Renal pelvis (tissue), 12 donors: ENCODE measurements at places on chromosomes 3 and 15. TPM values are rescaled to one million over a fixed set of nuclear protein-coding genes. Genes with fewer than 3 reads are reported as not detected.

SPINT1 gene
- polyA plus RNA-seq = 73.6 TPM

DNA sequence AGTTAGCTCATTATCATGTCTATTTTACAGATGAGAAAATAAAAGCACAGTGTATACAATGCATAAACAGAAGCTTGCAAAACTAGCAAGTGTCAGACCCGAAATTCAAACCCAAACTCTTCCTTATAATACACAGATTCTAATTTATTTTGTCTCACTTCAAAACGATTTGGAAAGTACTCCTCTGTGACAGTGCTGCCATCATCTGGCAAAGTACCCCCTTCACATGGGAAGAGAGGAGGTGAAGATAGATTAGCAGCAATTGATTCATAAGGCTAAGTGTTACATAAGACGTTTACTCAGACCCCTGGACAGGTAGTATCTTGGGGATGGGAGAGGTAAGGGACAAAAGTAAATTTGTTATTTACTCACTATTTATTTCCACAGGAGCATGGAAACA lies 744.0 kb upstream of the SGO1 start:
- no peak for DNase-seq

DNA sequence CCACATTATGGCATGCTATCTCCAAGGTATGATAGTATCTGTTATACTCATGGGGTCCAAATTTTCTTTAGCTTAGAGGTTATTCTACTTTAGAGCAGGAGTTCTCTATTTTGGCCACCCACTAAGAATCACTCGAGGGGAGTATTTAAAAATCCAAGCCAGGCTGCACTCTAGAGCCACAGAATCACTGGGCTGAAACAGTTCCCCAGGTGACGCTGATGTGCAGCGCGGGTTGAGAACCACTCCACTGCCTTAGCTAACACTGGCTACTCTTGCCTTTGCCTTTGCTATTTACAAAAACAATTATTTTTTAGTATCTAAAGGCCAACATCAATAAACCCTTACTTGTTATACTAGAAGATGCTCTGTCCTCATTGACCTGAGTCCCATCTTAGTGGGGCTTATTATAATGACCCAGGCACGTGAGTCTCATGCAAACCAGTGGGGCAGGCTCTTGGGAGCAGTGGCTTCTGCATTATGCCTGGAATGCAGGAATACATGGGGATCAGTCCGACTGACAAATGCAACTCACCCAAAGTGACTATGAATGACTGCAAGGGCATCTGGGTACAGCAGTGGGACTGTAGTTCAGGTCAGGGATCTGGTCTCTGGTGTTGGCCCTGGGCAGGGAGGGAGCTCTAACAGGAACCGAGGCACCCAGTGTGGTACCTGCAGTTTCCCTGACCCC lies 21.7 kb upstream of the CGNL1 start:
- peak; percentile 48 for DNase-seq

DNA sequence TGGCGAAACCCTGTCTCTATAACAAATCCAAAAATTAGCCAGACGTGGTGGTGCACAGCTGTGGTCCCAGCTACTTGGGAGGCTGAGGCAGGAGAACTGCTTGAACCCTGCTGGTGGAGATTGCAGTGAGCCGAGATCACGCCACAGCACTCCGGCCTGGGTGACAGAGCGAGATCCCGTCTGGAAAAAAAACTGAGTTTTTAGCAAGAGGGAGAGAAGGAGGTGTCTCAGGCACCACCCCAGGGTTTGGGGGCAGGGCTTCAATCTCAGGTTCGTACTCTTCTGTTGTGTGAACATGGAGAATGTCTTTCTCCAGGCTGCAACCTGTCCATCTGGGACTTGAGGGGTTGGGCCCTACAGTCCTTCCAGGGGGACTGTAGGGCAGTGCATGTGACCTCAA lies 2.7 kb downstream of the CHRNA3 start:
- no peak for DNase-seq

- no peak for DNase-seq
Observed at GRCh38 chr15:25624504-25625177, 185.8 kb upstream of the UBE3A start.

GRCh38 chr3:110925798-110926197 lies 145.8 kb upstream of the NECTIN3 start:
- DNase-seq = no peak

- no peak for DNase-seq
Observed at GRCh38 chr15:91412138-91412928, 312.3 kb downstream of the SV2B start.

A4GNT gene
- 0.51 TPM for polyA plus RNA-seq

- DNase-seq = peak; percentile 35
Observed at GRCh38 chr3:196868297-196868661, 559 bp downstream of the SENP5 start.

GRCh38 chr15:45221053-45221599 lies 30.9 kb upstream of the SLC28A2 start:
- DNase-seq = no peak

DNA sequence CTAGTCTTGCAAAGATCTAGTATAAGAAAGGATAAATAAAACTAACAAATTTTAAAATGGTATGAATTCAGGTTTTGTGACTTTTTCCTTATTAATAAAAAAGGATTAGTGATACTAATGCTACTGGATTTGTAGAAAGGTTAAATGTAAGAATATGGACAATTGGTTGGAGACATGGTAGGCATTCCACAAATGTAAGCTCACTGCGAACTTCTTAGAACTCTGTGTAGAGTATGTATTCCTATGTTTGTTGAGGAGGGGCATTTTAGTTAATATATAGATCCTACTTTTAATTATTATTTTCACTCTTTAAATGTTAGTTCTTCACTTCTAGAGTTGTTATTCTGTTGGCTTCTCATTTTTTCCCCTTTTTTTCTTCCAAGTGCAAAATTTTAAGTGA lies 414.3 kb downstream of the RBMS3 start:
- no peak for DNase-seq

DNA sequence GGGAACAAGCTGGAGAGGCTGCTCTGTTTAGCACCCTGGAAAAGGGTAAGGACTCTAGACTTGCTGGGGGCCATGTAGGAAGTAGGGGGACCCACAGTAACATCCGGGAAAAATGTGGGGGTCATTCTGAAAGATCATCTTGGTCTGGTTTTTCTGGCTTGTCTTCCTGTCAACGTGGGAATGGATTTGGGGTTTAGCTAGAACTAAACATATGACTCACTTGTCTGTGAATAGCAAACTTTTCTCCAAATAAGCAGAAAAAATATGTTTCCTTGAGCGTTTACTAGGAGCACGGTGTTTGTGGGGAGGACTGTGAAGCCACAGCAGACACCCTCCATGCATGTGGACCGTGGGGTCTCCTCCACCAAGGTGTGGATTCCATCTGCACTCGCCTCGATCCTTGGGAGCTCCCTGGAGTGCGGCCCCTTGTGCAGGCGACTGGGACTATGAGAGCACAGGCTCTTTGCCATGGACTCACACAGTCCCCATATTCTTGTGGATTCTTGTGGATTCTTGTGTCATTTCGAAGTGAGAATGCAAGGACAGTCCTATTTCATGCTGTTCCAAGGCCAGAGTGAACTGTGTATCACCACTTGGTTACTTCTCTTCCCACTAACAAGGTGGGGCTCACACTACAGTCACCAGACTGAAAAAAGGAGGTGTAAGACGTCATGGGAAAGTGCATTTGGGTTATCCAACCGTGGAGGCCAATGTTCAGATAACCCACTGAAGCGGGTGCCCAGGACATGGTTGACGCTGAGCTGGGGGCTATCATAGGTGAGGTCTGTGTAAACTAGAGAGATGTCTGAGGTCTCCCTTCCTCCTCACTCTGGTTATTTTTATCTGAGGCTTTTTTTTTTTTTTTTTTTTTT lies 25.5 kb downstream of the PGPEP1L start:
- DNase-seq = no peak

UBAP1L gene
- 9.8 TPM for polyA plus RNA-seq

DNA sequence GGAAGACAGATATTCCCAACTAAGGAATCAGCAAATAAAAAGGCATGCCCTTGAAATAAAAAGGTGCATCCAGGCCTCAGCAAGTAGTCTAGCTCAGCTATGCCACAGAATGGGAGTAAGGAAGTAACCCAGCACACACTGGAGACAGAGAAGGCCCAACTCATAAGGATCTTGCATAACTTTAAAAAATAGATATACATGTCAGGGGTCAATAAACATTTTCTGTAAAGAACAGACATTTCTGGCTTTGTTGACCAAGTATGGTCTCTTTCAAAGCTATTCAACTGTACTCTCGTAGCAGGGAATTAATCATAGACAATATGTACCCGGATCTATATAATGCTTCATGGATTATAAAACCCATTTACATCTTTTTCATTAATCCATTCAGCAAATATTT lies 449.3 kb downstream of the TAFA4 start:
- DNase-seq = no peak

DNA sequence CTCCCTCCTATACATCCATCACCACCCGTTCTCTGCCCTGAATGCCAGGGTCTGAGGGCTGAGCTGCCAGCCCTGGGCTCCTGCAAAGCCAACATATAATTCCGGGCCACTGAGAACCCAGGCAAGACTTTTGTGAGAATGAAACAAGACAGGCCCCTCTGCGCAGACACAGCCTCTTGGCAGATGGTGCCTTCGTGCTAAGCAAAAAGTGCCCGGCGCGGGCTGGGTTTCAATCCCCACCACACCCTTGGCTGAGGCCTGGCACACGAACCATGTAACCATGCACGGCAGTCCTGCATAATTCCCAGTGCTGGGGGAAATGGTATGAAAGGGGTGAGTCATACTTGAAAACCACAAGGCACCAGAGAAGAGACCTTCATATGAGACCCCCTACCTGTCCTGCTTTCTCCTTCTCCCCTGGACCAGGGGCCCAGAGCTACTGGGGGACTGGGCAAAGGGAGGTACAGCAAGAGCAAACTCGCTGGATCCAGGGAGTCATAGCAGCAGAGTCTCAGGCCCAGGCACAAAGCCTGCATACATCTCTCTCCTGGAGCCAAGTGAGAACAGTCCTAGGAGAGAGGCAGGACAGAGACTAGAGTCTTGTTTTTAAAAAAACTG lies 26.1 kb upstream of the LOXL1 start:
- DNase-seq = no peak

GRCh38 chr3:109728861-109729494 lies 391.6 kb upstream of the DPPA4 start:
- no peak for DNase-seq

- DNase-seq = no peak
Observed at GRCh38 chr15:25408428-25408827, 30.4 kb downstream of the UBE3A start.
